Activated T-cell treated with anti-CD3 and anti-CD28 coated beads, Interleukin-2, amount 50 U/mL, for 72 hours (primary cell): ENCODE measurements at places on chromosomes 3 and 15. TPM values are rescaled to one million over a fixed set of nuclear protein-coding genes. Genes with fewer than 3 reads are reported as not detected.

MEGF11 gene
- not detected for total RNA-seq

HDC gene
- 1.7 TPM for total RNA-seq

SLC28A1 gene
- not detected for total RNA-seq

LRRC34 gene
- total RNA-seq, result 4.5 TPM

MYZAP gene
- total RNA-seq, result not detected

CLDN16 gene
- total RNA-seq, result 0.29 TPM

FRMD5 gene
- total RNA-seq, result 0.77 TPM

THBS1 gene
- total RNA-seq, result 1.3 TPM

FEZF2 gene
- not detected for total RNA-seq

FHIT gene
- 48.2 TPM for total RNA-seq

USP13 gene
- 12.4 TPM for total RNA-seq

SLCO2A1 gene
- total RNA-seq, result not detected

ULK3 gene
- 53.8 TPM for total RNA-seq

ANKRD34C gene
- total RNA-seq, result not detected

TGM4 gene
- not detected for total RNA-seq

CFAP92 gene
- 1.1 TPM for total RNA-seq

SPINK8 gene
- not detected for total RNA-seq

TAGLN3 gene
- 0.31 TPM for total RNA-seq

GPR62 gene
- not detected for total RNA-seq

MYRIP gene
- total RNA-seq, result not detected
